ENCODE measurements at places on chromosomes 7 and 10.

GRCh38 chr7:74334030-74334429 lies 44.8 kb downstream of the CLIP2 start:
- no peak for DNase-seq

DNA sequence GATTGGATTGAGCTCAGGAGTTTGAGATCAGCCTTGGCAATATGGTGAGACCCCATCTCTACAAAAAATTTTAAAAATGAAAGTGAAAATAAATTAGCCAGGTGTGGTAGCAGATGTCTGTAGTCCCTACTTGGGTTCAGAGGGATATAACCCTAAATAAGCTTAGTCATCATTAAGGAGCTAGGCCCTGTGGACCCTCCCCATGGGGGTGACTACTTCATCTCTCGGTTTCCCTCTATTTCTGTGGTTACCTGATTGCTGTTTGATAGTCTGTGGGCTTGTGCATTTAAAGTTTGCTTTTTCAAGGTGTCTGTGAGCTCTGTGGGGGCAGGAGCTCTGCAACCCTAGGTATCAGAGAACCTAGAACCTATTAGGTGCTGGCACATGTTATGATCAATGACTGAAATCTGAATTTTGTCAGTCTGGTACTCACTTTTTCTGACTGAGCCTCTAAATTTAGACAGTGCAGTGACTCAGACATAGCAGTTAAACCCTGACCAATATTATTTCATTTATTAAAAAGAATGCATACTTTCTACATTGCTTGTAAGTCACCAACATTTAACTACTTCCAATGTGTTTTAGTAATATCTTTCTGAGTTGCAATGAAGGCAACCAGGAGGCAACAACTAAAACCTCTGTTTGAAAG lies 8.1 kb upstream of the CUZD1 start:
- DNase-seq: no peak

DNA sequence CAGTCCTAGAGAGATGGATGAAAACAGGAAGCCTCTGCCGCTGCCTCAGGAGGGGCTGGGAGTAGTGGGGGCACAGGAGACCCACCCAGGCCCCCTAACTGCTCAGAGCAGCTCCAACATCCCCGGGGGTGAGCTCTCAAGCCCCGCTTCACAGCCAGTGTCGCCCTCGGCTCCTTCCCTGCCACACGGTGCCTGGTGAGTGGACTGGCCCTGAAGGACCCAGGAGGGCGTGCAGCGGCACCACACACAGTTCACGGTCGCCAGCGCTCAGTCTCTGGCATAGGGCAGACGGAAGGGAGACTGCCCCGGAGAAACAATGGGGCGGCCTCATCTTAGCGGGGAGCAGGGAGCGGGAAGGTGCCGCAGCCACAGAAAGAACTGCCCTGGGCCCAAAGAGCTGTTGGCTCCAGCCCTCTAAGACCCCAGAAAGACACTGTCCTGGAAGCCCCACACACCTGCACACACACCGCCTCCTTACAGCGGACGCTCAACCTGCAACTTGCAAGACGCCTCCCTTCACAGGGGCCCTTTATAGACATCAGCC lies 1.2 kb downstream of the CLDN15 start:
- no peak for DNase-seq

GRCh38 chr7:23335136-23335535 lies 36.0 kb downstream of the MALSU1 start:
- no peak for DNase-seq

All from esophagus squamous epithelium (tissue), 5 donors.